ENCODE measurements at places on chromosomes 2 and 18.

DNA sequence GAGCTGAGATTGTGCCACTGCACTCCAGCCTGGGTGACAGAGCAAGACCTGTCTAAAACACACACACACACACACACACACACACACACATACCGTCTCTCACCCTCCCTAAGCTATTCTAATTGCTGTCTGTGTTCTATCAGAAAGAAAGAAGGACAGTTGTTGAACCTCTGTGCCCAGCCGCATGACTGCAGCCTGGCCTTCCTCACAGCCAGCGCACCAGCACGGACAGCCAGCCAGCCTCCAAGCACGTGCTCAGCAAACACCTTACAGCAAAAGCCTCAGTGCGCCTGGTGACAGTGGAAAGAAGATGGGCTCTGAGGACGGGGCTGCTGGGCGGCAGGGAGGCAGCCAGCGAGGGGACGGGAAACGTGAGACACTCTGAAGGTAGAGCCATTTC, 58.0 kb downstream of the ZNF516 start:
- no peak for DNase-seq

DNA sequence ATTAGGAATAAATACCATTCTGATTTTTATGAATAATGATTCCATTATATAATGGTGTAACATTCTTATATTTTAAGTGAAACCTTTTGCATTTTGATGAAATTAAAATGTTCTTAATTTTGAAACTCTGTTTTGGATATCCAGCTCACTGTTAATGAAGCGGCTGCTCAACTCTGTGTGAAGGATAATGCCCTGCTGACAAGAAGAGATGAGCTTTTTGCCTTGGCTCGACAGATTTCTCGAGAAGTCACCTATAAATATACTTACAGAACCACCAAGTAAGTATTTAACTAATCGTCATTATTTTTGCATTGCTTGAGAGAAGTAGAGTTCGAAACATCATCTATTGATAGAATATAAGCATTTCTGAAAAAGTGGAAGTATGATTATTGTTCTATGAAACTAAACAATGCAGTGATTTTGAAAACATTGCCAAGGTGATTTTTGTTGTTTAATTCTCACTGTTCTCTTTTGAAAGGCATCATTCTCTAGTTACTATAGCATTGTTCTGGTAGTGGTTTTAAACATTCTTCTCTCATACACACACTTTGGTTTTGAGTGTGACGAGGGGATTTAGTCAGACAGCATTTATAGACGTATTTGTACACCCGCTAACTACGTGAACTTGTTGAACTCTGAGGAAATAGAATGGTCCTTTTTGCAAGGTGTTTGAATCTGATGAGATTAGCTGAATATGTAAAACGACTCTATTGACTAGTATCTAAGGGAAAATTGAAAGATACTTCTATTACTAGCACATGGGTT, 21.5 kb downstream of the NAB1 start:
- no peak for DNase-seq

DNA sequence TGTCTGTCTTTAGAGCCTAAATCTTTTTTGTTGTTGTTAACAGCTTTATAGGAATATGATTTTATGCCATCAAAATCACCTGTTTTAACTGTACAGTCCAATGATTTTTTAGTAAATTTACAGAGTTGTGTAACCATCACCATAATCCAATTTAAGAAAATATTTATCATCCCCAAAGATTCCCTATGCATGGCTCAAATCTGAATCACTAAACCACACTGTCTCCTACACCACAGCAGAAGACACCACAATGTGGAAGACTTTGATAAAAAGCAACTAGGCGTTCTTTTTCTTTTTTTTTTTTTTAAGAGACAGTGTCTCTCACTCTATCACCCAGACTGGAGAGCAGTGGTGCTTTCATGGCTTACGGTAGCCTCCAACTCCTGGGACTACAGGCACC, 99.6 kb downstream of the TXNL1 start:
- DNase-seq: no peak

DNA sequence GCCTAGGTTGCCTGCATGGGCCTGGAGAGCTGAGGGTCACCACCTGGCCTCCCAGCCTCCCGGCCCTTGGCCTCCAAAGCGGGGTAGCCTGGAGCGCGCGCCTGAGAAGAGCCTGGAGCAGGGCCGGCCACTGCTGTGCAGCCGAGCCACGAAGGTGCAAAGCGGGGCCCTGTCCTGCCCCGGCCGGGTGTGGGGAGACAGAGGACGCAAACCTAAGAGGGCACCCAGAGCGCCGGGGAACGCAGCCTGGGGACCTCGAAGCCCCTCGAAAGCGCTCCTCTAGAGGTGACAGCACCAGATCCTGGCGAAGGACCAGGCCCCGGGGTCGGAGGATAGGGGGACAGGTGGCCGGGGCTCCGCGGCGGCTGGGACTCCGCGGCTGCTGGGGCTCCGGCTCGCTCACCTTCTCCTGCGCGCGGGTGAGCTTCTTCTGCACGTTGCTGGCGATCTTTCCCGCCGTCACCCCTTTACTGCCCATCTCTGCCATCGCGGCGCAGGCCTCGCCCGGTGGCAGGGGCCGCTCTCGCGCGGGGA, 430 bp downstream of the BIN1 start:
- DNase-seq: no peak

DNA sequence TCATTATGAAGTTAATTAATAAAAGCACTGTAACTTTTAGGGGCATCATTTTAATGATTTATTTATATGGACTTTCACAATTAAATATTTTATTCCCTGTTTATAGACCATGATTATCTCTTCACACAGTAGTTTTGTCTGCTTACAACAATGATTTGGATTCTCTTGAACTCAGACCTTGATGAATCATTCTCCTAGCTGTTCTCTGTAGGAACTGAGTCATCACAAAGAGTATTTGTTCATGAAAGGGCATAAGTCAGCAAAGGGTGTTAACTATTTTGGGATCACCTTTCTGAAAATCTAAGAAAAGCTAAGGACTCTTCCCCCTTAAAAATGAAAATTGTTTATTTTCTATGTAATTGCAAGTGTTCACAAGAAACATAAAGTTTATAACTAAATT, 461.1 kb upstream of the UBE2E3 start:
- no peak for DNase-seq

DNA sequence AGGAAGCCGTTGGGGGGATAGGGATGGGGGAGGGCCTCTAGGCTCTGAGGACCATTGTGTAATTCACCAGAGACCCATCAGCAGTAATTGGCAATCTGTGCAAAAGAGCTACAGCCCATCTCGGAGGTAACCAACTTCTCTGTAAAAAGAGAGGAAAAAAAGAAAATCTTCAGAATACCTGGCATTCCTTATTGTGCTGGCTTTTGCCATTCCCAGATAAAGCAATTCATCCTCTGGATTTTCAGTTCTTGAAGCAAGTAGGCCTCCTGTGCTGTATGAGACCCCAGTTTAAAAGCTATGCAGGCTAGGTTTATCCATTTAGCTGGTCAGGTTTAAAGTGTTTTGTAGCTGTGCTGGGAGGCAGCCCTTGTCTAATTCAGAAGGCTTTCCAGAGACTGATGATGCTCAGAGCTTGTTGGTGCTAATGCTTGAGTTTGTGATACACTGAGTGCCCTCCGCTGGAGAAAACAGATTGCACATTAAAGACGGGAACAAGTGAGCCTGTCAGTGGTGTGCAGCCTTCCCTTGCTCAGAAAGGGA, at the start of gene LRRTM4:
LRRTM4 (minus strand) TSS at position 446 of the 540 bp plus-strand sequence.
- peak; percentile 57 for DNase-seq

DNA sequence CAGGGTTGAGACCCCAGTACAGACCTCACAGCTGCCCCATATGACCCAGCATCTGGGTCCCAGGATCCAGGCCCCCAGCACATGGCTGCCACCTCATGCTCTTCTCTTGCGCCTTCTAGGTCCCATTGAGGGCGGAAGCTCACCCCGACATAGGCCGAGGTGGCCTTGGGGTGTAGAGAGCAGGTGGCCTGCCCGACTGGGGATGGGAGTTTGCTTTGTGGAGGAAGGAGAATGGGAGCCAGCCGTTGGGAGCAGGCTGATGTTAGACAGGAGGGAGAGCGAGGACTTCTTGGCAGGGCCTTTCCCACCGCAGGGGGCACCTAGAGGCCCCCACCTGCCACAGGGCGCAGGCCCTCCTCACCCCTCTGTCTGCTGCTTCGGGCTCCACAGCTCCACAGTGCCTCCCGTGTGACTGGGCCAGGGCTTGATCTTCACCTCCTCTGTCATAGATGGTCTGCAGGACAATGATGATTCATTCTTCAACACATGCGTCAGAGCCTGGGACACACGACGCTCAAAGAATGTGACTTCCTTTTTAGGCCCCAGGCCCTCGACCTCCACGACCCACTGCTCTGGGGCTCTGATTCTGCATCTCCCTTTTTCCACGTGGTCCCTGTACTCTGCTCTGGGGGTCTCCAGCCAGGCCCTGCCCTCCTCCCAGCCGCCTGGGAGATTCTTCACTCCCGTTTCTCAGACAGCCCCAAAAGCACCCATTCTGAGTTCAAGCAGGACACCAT, 86.6 kb upstream of the ODC1 start:
- no peak for DNase-seq

- DNase-seq: no peak
Measured at GRCh38 chr2:182368446-182368845, 58.4 kb downstream of the PDE1A start.

DNA sequence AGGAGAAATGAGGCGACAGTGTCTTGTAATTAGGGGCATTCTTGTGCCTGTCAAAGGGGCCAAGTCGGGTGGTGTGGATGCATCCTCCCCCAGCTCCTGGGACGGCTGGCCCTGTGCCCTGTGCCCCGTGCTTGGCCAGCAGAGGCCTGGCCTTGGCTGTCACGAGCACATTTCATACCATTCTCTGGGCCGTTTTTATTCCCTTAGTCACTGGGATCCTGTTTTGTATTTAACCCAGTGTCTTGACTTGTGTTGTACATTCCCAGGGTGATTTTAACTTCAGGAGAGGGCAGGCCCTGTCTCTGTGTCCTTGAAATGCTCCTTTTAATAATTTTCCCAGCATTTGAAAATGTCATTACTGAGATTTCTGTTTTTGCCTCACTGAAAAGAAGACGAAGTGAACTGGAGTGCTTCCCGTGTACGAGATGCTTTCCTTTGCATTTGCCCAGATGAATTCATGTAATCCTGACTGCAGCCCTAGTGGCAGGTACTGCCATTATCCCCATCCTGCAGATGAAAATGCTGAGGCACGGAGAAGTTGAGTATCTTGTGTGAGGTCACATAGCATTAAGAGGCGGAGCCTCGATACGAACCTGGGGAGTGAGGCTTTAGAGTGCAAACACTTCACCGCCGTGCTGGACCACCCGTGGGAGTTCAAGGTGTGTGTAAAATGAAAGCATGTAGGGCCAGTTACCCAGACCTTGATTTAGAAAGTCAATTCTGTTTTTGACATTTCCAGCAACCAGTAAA, 57.0 kb downstream of the SH3RF3 start:
- no peak for DNase-seq

- DNase-seq: no peak
Measured at GRCh38 chr2:238869293-238870124, 21.6 kb downstream of the TWIST2 start.

Measured in WERI-Rb-1 (cell line).